ENCODE measurements at places on chromosomes 16 and 17.

DNA sequence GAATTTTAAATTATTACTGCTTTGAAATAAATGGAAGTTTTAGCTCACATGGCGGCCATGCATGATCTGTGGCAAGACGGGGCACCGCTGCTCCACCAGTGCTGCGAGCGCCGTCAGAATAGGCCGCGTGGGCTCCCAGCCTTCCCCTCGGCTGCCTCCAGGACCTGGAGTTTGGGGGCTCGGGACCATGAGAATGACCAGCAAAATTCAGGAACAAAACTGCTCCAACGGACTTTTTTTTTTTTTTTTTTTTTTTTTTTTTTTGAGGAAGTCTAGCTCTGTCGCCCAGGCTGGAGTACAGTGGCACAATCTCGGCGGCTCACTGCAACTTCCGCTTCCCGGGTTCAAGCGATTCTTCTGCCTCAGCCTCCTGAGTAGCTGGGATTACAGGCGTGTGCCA is 38.3 kb upstream of the AKAP1 start:
- DNase-seq, result no peak
- H3K4me1 ChIP-seq, result peaks cover 12% of the 10 kb centered on the region
- H3K27me3 ChIP-seq, result no peaks in the 10 kb centered on the region
- H3K27ac ChIP-seq, result no peak overlapping the region
- H3K4me3 ChIP-seq, result peak overlapping the region; percentile 43

GRCh38 chr17:5506307-5506706 is 19.9 kb downstream of the MIS12 start:
- no peaks in the 10 kb centered on the region for H3K36me3 ChIP-seq
- H3K4me3 ChIP-seq, result no peak overlapping the region
- peaks cover 3% of the 10 kb centered on the region for H3K4me1 ChIP-seq

- H3K4me3 ChIP-seq, result no peak overlapping the region
- peaks cover 2% of the 10 kb centered on the region for H3K27me3 ChIP-seq
- no peaks in the 10 kb centered on the region for H3K36me3 ChIP-seq
- H3K4me1 ChIP-seq, result no peaks in the 10 kb centered on the region
- no peak overlapping the region for H3K27ac ChIP-seq
- no peak for DNase-seq
Measured at GRCh38 chr17:74857191-74857590, 2.5 kb downstream of the GRIN2C start.

GRCh38 chr17:65055708-65056638 is 567 bp downstream of the GNA13 start:
- peaks cover 23% of the 10 kb centered on the region for H3K36me3 ChIP-seq
- DNase-seq, result peak; percentile 30
- peak overlapping the region; percentile 99 for H3K27ac ChIP-seq
- H3K4me3 ChIP-seq, result peak overlapping the region; percentile 84

DNA sequence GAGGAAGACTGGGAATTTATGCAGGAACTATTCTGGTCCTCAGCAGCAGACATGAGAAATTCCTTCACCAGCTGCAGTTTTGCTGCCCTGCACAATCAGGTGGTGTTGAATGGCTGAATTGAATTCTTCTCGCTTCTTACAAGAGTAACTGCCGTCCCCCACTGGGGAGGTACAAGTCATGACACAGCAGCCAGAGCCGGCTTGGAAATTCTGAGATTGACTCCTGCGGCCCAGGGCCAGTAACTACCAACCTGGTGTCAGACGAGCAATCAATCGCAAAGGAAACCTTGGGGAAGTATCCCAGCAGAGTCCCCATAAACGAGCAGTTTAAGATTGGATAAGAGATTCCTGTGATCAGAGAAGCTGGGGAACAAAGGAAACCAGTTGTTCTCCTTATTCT is 30.7 kb downstream of the KNOP1 start:
- peaks cover 81% of the 10 kb centered on the region for H3K36me3 ChIP-seq
- H3K4me1 ChIP-seq, result peaks cover 45% of the 10 kb centered on the region
- DNase-seq, result no peak
- no peak overlapping the region for H3K4me3 ChIP-seq

- peaks cover 23% of the 10 kb centered on the region for H3K4me1 ChIP-seq
- H3K36me3 ChIP-seq, result no peaks in the 10 kb centered on the region
- no peak for DNase-seq
- no peak overlapping the region for H3K4me3 ChIP-seq
- no peaks in the 10 kb centered on the region for H3K27me3 ChIP-seq
- H3K27ac ChIP-seq, result no peak overlapping the region
Measured at GRCh38 chr16:57308041-57308440, 23.6 kb upstream of the PLLP start.

DNA sequence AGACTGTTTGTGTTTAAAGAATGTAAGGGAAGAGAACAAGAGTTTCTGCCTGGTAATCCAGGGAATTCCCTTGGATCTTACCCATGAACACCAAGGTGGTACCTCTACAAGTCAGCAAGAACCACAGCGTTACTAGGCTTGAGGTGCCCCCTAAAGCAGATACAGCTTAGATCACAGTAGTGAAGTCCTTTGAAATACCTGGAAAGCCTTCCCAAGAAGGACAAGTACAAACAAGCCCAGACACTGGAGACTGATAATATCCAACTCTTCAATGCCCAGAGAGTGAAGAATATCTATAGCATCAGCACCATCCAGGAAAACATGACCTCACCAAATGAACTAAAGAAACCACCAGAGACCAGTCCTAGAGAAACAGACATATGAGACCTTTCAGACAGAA is 3.8 kb upstream of the APPBP2 start:
- no peak for DNase-seq
- no peaks in the 10 kb centered on the region for H3K27me3 ChIP-seq
- no peak overlapping the region for H3K27ac ChIP-seq
- H3K4me3 ChIP-seq, result no peak overlapping the region
- H3K36me3 ChIP-seq, result no peaks in the 10 kb centered on the region

DNA sequence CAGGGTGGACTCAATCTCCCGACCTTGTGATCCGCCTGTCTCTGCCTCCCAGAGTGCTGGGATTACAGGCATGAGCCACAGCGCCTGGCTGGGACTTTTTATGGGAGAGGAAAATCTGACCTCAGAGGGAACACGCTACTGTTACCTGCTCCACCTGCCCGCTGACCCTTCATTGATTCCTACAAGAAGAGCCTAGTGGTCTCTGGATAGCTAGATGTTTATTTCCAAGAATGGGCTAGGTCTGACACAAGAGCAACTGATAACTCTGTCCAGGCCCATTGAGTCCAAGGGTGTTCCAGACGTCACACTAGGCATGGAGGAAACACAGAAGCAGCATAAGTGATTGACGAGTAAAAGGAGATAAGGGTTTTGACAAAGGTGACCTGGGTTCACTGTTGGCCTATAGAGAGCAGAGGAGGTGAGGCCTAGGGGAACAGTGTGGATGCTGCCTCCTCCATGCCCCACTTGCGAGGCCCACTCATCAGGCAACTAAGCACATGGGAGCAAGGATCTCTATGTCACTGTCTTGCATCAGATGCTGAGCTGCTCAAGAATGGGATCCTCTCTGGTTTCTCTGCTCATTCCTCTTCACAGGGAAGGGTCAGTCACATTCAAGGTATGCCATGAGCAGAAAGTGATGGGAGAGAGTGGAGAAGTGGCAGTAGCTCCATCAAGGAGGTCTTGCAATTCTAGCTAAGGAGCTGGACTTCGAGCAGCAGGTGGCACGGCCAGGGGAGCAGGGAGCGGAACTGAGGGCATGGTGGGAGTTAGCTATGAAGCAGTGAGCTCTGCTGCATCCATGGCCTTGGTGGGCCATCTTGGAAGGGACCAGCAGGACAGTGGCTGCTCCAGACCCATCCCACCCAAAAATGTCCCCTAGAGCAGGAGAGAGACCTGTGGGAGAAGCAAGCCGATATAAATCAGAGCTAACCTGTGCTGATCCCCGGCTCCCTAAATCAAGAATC is 145.2 kb downstream of the WSCD1 start:
- DNase-seq, result no peak
- H3K4me1 ChIP-seq, result no peaks in the 10 kb centered on the region
- H3K27ac ChIP-seq, result no peak overlapping the region
- no peaks in the 10 kb centered on the region for H3K36me3 ChIP-seq

GRCh38 chr16:7545251-7545650 is 212.6 kb downstream of the RBFOX1 start:
- no peak overlapping the region for H3K4me3 ChIP-seq
- no peaks in the 10 kb centered on the region for H3K36me3 ChIP-seq
- H3K4me1 ChIP-seq, result no peaks in the 10 kb centered on the region
- H3K27me3 ChIP-seq, result no peaks in the 10 kb centered on the region
- DNase-seq, result no peak
- H3K27ac ChIP-seq, result no peak overlapping the region

DNA sequence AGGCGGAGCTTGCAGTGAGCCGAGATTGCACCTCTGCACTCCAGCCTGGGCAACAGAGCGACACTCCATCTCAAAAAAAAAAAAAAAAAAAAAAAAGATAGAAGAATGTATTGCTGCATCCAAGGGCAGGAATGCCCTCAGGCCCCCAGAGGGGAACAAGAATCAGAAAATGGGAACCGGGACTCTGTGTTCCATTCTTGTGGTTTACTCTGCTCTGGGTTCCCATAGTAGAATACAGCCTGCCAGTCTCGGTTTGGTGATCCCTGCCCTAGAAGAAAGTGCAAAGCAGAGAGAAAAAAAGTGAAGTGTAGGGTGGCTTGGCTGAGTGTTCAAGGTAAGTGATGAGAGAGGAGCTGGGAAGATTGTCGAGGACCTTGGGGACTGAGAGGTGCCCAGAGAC is 27.4 kb upstream of the KDM6B start:
- H3K27ac ChIP-seq, result no peak overlapping the region
- no peak overlapping the region for H3K4me3 ChIP-seq
- no peaks in the 10 kb centered on the region for H3K4me1 ChIP-seq
- no peaks in the 10 kb centered on the region for H3K36me3 ChIP-seq

- no peak overlapping the region for H3K27ac ChIP-seq
- H3K4me1 ChIP-seq, result peaks cover 78% of the 10 kb centered on the region
- no peaks in the 10 kb centered on the region for H3K36me3 ChIP-seq
- peak overlapping the region; percentile 22 for H3K4me3 ChIP-seq
Measured at GRCh38 chr17:14299280-14300141, 1.4 kb upstream of the HS3ST3B1 start.

- no peaks in the 10 kb centered on the region for H3K27me3 ChIP-seq
- H3K36me3 ChIP-seq, result no peaks in the 10 kb centered on the region
- peaks cover 9% of the 10 kb centered on the region for H3K4me1 ChIP-seq
Measured at GRCh38 chr16:67555795-67556212, 6.5 kb upstream of the CTCF start.

GRCh38 chr17:58085039-58085715 is 2.0 kb downstream of the DYNLL2 start:
- no peaks in the 10 kb centered on the region for H3K27me3 ChIP-seq
- DNase-seq, result no peak
- H3K27ac ChIP-seq, result peak overlapping the region; percentile 97
- peaks cover 32% of the 10 kb centered on the region for H3K4me1 ChIP-seq
- peak overlapping the region; percentile 77 for H3K4me3 ChIP-seq

GRCh38 chr16:27880287-27880686 is 183.2 kb downstream of the GSG1L start:
- no peak overlapping the region for H3K27ac ChIP-seq
- no peaks in the 10 kb centered on the region for H3K27me3 ChIP-seq
- H3K4me1 ChIP-seq, result no peaks in the 10 kb centered on the region
- H3K36me3 ChIP-seq, result no peaks in the 10 kb centered on the region
- H3K4me3 ChIP-seq, result no peak overlapping the region

GRCh38 chr17:40168262-40168832 is 8.9 kb upstream of the RAPGEFL1 start:
- no peaks in the 10 kb centered on the region for H3K27me3 ChIP-seq
- H3K36me3 ChIP-seq, result peaks cover 20% of the 10 kb centered on the region

DNA sequence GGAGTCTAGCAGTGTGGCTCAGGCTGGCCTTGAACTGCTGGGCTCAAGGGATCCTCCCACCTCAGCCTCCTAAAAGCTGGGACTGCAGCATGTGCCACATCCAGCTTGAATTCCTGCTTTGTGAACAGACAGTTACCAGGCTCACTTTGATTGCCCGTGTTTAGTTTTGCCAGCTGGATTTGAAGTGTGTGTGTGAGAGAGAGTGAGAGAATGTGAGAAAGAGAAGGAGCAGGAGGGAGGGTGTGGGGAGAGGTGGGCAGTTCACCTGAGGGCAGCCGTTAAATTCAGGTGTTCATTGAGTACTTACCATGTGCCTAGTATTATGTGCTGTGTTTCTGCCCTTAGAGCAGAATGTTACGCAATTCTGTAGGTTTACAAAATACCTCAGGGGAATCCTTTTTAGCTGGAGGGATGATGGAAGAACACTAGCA is 4.7 kb downstream of the DUSP14 start:
- no peak for DNase-seq
- peaks cover 31% of the 10 kb centered on the region for H3K4me1 ChIP-seq
- H3K27me3 ChIP-seq, result no peaks in the 10 kb centered on the region

- DNase-seq, result no peak
- H3K4me1 ChIP-seq, result no peaks in the 10 kb centered on the region
- H3K4me3 ChIP-seq, result no peak overlapping the region
- H3K27me3 ChIP-seq, result no peaks in the 10 kb centered on the region
- H3K27ac ChIP-seq, result no peak overlapping the region
Measured at GRCh38 chr16:1089439-1089821, 6.6 kb downstream of the C1QTNF8 start.

GRCh38 chr16:88967830-88968588 is 9.0 kb downstream of the CBFA2T3 start:
- H3K27ac ChIP-seq, result no peak overlapping the region
- no peaks in the 10 kb centered on the region for H3K4me1 ChIP-seq
- no peaks in the 10 kb centered on the region for H3K36me3 ChIP-seq
- no peak for DNase-seq

DNA sequence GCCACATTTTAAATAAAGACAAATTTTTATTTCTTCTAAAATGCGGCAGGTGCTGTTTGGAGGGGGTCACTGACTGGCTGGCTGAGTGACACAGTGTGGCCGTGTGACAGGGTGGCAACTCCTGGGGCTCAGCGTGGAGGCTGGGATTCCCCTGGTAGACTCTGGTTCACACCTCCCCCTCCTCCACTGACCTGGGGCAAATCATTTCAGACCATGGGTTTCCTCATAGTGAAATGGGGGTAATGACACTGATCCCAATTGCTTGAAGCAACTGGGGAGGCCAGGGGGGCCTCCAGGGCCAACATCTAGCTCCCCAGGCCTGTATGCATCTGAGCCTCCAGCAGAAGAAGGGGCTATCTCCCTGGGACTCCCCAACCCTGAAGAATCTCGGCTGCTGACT is 6.6 kb downstream of the HSD11B2 start:
- H3K27ac ChIP-seq, result no peak overlapping the region
- no peaks in the 10 kb centered on the region for H3K36me3 ChIP-seq
- no peaks in the 10 kb centered on the region for H3K27me3 ChIP-seq
- H3K4me1 ChIP-seq, result no peaks in the 10 kb centered on the region
- H3K4me3 ChIP-seq, result no peak overlapping the region
- DNase-seq, result no peak

Data from tibial nerve (tissue), 4 donors.